ENCODE measurements at places on chromosomes 1 and 21.

DNA sequence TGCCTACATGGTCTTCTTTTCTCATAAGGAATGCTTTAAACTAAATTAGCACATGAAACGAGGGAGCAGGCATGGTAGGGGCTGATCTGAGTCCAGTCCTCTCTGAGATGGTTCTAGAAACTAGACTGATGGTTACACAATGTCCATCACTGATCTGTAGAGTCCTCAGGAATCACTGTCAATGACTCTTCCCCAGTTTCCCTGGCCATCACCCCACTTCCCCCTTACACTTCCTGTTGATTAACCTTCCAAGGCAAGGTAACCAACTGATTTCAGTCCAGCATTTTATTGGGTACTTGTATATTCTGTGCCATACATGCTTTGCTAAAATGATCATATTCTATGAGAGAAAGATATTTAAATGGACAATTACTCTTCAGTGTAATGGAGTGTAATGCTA lies 100.6 kb upstream of the ARTN start:
- DNase-seq = no peak

DNA sequence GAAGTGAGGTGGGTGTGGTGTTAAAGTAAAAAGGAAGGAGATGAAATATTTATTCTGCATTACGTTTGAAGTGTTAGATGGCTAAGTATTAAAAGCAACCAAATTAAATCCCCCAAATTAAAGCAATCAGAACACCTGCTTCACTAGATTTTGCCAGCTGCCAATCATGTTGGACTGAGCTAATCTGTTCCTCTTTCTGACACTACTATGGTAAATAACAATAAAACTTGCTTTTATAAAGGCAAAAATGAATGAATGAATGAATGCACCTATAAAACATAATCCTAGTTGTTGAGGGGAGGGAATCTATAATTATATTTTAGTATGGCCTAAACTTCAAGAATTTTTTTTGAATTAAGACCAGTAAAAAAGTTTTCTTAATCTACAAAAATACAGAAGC lies 51.0 kb downstream of the RAB3GAP2 start:
- DNase-seq = no peak

DNA sequence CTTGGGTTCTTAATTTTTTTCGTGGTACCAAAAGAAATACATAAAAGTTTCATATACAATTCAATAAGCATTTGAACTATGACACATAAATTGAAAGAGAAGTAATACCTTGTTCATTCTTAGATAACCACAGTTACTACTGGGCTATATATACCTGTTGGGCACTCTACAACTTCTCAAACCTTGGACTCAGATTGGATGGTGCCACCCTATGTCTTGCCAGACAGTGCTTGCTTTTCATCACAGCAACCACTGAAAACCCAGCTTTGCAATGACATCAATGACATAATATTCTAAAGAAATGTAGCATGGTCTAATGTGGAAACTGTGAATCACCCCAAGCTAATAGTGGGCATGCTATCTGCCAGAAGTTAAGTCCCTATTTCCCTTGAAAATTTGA lies 62.8 kb upstream of the DPH5 start:
- no peak for DNase-seq

DNA sequence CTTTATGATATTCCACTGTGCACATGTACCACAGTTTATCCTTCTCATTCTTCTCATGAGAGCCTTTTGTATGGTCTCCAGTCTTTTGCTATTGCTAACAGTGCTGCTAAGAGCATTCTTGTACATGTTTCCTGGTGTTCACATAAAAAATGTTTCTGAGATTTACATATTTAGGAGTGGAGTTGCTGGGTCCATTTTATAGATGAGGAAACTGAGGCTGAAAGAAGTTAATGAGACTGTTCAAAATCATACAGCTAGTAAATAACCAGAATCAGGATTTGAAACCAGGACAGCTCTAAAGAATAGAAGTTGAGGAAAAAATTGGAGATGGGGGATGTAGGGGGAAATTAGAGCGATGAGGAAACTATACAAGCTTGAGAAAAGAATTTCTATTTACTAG lies 27.8 kb upstream of the RGS16 start:
- DNase-seq = no peak

GRCh38 chr1:22919341-22920025 lies 53.2 kb downstream of the LACTBL1 start:
- no peak for DNase-seq

DNA sequence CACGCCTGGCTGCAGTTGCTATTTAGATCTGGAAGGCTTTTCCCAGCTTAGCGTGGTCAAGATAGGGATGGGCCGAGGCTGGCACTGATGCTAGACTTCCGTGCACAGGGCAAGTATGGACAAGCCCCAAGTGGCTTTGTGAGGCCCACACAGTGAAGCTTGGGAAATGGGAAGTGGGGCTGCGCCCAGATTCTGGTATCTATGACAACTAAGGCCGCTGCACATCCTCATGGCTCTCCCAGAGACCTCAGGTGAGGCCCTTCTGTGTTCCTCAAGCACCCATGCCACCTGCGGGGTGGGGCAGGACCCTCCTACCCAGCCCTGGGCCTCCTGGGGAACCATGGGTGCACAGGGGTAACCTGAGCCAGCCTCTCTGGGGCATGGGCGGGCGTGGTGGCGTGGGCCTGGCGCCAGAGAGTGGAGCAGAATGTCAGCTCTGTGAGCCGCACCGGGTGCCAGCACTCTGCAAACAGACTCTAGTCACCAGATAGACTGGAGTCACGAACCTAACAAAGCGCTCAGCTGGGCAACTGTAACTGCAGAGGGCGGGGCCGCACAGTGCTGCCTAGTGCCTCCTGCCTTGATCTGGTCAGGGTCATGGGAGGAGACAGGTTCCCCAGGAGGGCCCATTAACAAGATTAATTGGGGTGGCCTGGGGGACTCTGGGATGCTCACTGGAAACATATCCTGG lies 46.4 kb downstream of the ELF3 start:
- no peak for DNase-seq

GRCh38 chr1:244874974-244875579 lies 10.7 kb upstream of the HNRNPU start:
- DNase-seq = no peak

- no peak for DNase-seq
These were observed 20.2 kb upstream of the KCNAB2 start for GRCh38 chr1:6025269-6026094.

DNA sequence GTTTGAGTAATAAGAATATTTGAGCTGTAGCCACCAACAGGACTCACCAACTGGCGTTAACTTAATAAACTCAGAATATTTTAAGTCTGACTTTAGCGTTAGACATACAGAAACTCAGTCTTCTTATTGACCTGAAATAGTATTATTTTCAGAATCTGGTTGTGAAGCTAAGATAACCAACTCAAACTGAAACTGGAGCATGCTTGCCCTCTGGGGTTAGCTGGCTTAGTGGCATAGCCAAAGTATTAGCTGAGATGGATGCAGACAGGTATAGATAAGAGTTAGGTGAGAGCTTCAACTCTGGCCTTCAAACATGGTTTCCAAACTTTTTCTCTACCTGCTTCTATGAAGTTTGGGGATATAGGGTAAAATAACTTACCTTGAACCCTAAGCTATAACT lies 40.5 kb downstream of the AMY1C start:
- DNase-seq = no peak

DNA sequence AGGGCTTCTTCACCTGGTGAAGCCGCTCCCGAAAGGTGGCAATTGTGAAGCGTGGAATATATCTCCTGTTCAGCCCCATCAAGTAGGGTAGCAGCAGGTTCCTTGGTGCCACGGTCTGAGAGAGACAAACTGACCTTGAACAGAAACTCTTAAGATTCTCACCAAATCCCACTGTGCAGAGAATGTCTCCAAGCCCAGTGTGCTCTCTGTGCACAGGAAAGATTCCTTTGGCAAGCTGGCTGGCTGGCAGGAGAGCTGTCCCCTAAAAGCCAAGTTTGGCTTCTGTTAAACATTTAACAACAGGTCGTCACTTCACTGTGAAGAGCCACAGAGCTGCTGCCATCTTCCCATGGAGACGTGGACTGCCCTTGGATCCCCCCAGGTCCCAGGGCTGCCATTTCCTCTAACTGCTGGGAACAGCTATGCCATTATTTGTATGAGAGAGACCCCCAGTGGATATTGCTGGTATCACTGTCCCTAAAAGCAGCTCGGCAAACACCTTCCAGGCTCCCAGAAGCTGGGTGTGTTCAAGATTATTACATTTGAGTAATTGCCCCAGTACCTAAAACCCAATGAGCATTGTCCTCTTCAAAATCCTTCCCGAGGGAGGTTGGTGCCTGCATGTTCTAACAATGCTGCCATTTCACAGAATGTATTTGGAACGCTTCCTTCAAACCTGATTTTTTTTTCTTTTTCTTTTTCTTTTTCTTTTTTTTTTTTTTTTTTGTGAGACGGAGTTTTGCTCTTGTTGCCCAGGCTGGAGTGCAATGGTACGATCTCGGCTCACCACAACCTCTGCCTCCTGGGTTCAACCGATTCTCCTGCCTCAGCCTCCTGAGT lies 71.8 kb downstream of the CD58 start:
- no peak for DNase-seq

- no peak for DNase-seq
These were observed 23.4 kb upstream of the TRAPPC10 start for GRCh38 chr21:43988506-43989230.

- DNase-seq = peak; percentile 11
These were observed 707 bp downstream of the PRCC start for GRCh38 chr1:156767879-156768604.

DNA sequence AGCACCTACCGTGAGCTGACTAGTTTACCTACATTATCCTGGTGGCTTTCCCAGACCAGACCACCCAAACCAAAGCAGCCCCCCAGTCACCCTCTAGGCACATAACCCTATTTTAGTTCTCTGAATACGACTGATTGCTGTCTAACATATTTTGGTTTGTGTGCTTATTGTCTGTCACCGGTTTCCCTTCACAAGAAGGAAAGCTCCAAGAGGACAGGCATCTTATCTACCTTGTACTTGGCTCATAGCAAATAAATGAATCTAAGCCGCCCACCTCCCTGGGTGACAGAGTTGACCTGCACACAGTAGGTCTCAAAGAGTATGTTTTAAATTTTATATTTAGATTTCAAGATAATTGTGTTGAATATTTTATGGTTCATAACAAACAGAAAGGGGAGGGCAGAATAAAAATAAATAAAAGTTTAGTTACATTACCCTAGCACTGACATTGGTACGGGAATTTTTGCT lies 904 bp upstream of the PRDX6 start:
- no peak for DNase-seq

GRCh38 chr1:168303716-168304540 lies 23.3 kb downstream of the TBX19 start:
- DNase-seq = no peak

GRCh38 chr1:244964112-244964971 lies 100.0 kb upstream of the HNRNPU start:
- no peak for DNase-seq

GRCh38 chr1:18547460-18547859 lies 66.7 kb downstream of the KLHDC7A start:
- no peak for DNase-seq

DNA sequence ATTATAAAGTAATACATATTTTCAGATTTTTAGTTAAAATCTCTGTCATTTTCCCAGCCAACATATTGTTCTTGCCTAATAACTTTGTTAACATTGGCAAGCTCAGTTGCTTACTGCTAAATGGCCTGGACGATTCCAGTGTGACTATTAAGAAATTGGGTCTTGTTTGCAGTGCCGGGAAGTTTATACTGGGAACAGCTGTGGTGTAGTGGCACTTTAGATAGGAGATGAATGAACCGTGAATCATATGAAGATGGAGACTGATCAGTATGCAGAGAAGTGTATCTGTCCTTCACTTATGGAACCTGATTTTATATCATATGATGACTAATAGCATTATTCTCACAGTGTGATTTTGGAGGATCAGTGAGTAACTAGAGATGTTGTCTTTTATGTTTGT lies 3.3 kb downstream of the CHRM3 start:
- DNase-seq = no peak

DNA sequence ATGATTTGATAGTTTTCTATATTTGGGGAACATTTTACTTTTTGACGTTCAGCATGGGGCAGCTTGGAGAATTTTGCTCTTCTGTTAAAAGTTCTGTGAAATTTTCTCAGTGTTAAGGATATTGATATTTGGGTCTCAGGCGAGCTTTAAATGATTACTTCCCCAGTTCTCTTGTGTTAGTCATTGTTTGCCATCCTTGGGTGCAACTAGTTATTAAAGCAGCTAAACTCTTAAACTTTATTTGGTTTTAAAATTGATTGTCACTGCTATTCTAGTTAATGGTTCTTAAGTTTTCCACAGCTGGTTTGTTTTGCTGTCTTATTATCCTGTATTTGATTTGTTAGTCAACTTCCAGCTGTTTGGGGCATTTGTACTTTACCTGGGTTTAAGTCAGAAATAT lies 9.0 kb downstream of the COG2 start:
- DNase-seq = no peak

DNA sequence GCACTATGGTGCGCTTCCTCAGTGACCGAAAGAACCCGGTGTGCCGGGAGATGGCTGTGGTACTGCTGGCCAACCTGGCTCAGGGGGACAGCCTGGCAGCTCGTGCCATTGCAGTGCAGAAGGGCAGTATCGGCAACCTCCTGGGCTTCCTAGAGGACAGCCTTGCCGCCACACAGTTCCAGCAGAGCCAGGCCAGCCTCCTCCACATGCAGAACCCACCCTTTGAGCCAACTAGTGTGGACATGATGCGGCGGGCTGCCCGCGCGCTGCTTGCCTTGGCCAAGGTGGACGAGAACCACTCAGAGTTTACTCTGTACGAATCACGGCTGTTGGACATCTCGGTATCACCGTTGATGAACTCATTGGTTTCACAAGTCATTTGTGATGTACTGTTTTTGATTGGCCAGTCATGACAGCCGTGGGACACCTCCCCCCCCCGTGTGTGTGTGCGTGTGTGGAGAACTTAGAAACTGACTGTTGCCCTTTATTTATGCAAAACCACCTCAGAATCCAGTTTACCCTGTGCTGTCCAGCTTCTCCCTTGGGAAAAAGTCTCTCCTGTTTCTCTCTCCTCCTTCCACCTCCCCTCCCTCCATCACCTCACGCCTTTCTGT lies 7.3 kb upstream of the PIGV start:
- no peak for DNase-seq

DNA sequence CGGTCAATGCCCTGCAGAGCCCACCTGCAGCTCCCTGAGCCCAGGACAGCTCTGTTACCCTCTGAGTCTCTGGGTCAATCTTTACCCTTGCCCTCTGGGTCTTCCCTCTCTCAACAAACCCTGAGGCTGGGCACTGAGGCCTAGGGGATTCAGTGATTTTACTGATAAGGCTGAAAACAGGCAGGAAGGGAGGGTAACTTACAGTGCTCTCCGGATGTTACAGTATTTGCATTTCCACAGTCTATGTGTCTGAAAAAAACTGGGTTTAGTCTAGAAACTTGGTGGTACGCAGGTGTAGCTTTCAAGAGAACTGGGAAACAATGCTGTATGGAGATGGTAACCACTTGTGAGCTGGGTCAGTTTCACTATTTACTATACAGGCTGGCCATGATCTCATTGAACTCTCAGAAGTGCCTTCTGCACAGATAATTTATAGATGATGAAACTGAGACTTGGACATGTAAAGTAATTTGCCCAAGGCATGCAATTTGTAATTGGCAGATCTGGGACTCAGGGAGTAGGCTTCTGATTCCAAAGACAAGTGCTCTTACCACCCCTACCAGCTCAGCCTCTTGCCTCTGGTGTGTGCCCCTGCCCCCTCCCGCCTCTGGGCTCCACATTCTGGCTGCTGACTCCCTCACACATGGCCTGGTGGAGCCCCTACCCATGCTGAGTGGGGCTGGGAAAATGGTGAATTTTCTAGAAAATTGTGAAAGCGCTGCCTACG lies 48.8 kb downstream of the TENT5C start:
- no peak for DNase-seq
